ENCODE measurements at places on chromosomes 5 and 9.

DNA sequence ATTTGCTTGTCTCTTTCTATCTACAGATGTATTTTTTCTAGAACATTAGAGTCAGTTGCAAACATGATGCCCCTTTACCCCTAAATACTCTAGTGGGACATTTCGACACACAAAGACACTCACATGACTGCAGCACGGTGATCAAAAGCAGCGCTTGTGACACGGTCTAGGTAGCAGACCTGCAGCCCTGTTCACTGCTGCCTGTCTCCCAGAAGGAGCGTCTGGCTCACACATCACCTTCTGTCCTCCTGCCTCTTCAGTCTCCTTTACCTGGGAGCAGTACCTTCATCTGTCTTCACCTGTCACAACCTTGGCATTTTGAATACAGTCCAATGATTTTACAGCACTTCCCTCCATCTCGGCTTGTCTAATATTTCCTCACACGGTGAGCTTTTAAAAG, 51.9 kb upstream of the SH3PXD2B start:
- DNase-seq, result no peak

GRCh38 chr9:134418354-134418753, 92.1 kb downstream of the RXRA start:
- no peak for DNase-seq

- no peak for DNase-seq
Measured at GRCh38 chr5:149207831-149208230, 63.8 kb upstream of the AFAP1L1 start.

GRCh38 chr5:114325541-114325940, 36.3 kb upstream of the KCNN2 start:
- peak; percentile 9 for DNase-seq

DNA sequence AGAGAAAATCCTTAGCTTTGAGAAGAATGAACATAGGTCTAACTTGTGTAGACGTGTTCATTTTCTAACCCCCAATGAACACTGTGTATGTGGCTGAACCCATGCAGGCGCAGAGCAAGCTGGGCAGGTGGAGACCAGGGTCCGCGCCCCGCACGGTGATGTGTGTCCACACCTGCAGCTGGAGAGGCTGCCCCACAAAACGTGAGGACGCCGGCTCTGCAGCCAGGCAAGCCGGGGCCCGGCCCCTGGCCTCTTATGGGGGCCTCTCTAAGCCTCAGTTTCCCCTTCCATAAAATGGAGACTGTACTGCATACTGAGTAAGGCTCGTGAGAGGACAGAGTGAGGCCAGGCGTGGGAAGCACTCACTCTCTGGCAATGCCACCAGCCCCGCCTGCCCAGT, 124.7 kb upstream of the RAPGEF1 start:
- DNase-seq, result no peak

GRCh38 chr9:84471816-84472215, 131.3 kb upstream of the SLC28A3 start:
- DNase-seq, result no peak

GRCh38 chr9:93697352-93698139, 121.2 kb downstream of the PHF2 start:
- no peak for DNase-seq

GRCh38 chr5:117623042-117623805, 1048.6 kb upstream of the SEMA6A start:
- peak; percentile 14 for DNase-seq

DNA sequence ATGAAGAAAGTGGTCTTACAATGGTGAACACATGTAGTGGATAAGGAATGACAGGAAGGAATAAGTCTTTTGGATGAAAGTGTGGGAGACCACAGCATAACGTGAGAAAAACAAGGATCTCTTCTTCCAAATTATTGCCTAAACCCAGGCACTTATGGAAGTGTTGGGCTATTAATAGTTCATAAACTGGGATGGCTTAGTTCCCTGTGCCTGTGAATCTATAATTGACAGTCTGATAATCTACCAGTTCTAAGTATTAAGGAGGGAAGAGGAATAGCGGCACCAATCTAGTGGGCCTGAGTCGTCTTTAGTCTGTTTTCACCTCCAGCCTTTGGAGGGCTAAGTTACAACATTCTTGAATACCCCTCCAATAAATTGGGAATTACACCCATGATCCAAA, 39.2 kb upstream of the LRRTM2 start:
- DNase-seq, result no peak

- no peak for DNase-seq
Measured at GRCh38 chr5:61620699-61621182, 288.7 kb downstream of the ZSWIM6 start.

DNA sequence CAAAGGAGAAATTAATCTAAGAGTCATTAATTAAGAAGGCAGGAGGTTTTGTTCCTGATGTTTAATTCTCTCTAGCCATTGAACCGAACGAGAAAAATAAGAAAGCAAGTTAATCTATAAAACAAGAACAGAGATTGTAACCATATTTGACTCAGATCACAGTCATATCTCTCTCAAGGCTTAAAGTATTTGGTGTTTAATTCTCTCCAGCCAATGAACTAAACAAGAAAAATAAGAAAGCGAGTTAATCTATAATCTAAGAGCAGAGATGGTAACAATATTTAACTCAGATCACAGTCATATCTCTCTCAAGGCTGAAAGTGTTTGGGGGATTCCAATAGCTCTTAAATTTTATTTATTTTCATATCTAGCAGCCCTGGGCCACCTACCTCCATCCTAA, 74.4 kb upstream of the SHISAL2B start:
- no peak for DNase-seq

- no peak for DNase-seq
Measured at GRCh38 chr9:13941714-13942113, 372.2 kb downstream of the NFIB start.

DNA sequence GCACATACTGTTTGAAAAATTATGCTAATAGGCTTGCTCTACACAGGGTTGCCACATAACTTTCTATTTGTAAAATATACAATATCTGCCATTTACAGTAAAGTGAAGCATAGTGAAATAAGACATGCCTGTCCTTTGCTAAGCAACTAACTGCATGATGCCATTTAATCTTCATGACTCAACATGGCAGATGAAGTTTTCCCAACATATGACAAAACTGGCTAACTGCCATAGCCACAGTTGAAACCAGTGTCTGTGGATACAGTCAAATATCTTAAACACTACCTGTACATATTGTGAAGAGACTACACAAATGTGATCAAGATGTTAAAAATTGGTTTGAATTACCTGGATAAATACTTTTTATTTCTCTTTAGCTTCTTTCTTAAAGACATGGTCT, 3.1 kb upstream of the DMAC1 start:
- DNase-seq, result peak; percentile 16

- no peak for DNase-seq
Measured at GRCh38 chr5:7983433-7983832, 114.5 kb downstream of the MTRR start.

DNA sequence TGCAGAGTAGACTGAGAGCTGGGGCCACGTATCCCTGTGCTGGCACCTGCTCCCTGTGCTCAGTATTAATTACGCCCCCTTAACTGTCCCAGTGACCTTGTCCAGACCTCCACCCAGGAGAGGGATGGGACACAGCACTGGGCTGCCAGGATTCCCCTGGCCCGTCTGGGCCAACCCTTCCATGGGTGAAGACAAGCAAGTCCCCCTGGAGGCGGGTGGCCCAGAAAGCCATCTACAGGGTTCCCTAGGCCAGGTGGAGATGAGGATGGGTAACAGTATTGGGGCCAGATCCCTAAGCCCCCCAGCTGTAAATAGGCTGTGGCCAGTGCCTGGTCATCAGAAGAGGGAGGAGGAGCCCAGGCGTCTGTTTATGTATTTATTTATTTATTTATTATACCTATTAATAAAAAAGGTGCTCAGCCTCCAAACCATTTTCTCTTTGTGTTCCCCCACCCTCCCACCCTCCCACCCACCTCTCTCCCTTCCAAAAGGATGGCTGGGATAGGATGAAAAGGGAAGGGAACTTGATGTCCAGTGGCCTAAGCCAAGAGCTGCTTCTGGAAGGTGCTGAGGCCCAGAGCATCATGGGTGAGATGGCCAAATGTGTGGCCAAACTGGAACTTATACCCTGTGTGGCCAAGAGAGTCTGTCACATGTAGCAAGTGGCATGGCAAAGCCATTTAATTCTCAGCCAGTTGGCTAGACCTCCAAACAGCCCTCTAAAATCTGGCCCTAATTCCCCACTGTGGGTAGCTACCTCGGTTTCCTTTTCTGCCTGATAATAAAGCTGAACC, 43.4 kb upstream of the TESK1 start:
- DNase-seq, result no peak

DNA sequence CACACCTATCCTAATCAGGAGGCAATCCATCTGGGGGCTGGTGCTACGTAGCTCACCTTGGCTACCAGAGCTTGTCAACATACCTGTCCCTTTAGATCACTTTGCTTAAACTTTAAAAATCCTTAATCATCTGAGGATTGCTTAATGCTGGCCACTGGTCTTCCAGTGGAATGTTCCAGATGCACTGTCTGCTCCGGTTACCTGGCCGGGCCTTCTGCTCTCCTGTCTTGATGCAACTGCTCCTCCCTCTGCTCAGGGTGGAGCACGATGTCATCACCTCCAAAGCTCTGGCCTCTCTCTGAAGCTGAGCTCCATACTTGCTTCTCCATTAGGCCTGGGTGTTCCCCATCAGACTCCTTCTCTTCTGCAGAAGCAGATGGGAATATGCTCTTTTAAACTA, 106.5 kb upstream of the OTULINL start:
- DNase-seq, result no peak

- DNase-seq, result peak; percentile 38
Measured at GRCh38 chr5:151772029-151772845, 483 bp downstream of the G3BP1 start.

DNA sequence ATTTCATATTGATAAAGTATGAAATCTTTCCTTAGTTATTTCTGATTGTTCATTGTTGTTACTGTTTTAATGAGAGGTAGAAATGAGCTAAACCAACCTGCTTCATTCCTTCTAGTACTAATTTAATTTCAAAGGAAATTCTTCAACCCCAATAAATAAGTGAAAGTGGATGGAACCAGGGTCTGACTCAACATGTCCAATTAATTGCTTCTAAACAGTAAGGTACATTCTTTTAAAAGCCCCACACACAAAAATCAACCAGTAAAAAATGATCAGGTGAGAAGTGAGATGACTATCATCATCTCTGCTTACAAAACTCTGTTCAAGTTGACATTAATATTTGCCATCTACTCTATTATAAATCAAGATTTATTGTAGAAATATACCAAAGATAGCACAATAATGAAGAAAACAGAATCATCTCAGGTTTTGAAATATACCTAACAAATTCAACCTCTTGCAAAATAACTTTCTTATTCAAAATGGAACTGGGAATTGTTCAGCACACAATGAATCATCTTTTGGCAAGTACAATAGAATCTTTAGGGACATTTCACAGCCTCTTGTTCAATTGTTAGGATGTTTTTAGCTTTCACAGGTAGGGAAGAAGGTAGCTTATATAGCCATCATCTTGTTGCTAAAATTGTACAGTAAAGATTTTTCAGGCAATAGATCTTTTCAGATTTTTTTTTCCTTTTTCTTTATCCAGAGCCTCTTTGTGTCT, 114.5 kb downstream of the RPS23 start:
- DNase-seq, result no peak

- DNase-seq, result no peak
Measured at GRCh38 chr5:149559706-149560105, 8.5 kb upstream of the CSNK1A1 start.

GRCh38 chr9:14344053-14344524, 30.1 kb upstream of the NFIB start:
- no peak for DNase-seq

GRCh38 chr9:92714787-92715487, 45.0 kb upstream of the IPPK start:
- no peak for DNase-seq

- peak; percentile 22 for DNase-seq
Measured at GRCh38 chr9:68983008-68983411, 30.9 kb downstream of the PRKACG start.

DNA sequence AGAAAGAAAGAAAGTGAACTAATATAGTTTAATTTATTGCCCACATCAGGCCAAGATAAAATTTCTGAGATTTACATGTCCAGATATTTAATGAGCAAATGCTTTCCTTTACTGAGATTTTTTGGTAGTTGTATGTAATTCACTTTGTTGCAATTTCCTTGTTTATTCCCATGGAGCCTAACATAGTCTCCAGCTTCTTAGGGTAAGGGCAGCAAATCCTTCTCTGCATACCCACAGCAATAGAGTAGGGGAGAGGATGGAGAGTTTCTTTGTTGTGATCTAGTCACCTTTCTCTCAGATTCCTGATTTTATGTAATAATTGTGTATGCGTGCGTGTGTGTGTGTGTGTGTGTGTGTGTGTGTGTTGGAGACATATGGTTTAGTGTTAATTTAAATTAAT, 51.6 kb upstream of the DPYSL3 start:
- DNase-seq, result no peak

DNA sequence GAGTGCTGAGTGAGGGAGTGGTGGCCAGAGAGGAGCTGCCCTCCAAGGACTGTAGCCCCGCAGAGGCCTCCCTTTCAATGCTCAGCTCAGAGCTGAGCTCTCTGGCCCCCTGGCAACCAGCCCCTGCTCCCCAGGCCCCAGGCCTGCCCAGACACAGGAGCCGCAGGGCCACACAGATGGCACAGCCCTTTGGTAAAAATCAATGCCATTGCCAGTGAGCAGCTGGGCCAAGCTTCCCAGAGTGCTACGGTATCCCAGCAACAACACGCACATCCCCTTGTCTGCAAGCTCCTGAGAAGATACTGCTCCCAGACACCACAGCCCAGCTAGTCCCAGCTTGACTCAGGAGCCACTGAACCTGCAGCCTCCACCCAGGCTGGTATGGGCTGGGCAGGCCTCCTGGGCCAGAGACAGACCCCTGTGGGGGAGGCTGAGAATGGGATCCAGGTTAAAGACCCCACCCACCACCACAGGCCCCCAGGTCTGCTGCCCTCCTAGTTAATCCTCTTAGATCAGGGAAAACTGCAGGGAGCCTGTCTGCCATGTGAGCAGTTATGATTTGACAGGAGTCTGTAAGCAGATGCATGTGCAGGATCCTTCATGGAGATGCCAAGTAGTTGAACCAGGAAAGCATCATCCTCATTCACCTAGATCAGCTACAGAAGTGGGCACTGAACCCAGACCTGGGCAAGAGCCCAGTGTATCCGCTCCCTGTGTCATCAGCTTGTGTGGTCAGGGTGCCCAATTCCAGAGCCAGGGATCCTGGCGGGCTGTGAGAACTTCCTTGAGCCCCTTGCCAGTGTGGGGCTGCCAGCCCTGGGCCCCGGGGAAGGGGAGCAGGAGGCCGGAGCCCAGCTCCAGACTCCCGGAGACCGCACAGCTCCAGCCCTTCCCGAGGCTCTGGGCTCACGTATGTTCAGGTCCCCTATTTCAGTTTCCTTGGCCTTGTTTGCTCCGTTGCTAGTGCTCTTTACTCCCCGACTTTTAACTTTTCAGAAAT, 26.7 kb upstream of the ADAMTS2 start:
- DNase-seq, result no peak

GRCh38 chr9:5483306-5483705, 27.0 kb upstream of the PDCD1LG2 start:
- DNase-seq, result no peak

GRCh38 chr9:652914-653313, 188.6 kb upstream of the DMRT1 start:
- no peak for DNase-seq

- peak; percentile 39 for DNase-seq
Measured at GRCh38 chr5:115360046-115360685, 63.7 kb upstream of the CCDC112 start.

GRCh38 chr5:76736679-76737556, 21.0 kb downstream of the F2R start:
- no peak for DNase-seq

- no peak for DNase-seq
Measured at GRCh38 chr9:135108831-135109510, 21.5 kb downstream of the OLFM1 start.

Measured in cardiac muscle cell (in vitro differentiated cells and primary cell).